ENCODE measurements at places on chromosomes 6 and 20. TPM values are rescaled to one million over a fixed set of nuclear protein-coding genes. Genes with fewer than 3 reads are reported as not detected.

- no peak for DNase-seq
Measured at GRCh38 chr20:53859684-53860083, 210.7 kb downstream of the BCAS1 start.

TTPAL gene
- total RNA-seq, result 28.7 TPM

DNA sequence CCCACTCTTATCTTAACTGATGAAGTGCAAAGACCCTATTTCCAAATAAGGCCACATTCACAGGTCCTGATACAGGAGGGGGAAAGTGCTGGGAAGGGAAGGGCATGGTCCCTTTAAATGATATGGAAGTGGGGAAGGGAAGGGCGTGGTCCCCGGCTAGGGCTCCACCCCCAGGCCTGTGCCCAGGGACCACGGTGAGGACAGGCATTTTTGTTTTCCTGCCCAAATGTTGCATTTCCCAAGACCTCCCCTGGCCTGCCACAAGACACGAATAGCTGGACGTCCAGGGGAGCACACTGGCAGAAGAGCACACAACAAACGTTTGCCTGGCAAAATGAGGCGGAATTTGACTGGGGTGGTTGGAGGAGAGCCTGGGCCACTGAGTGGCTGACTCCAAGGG is 16.1 kb upstream of the HFE start:
- no peak for DNase-seq

STAU1 gene
- 85.8 TPM for total RNA-seq

DNA sequence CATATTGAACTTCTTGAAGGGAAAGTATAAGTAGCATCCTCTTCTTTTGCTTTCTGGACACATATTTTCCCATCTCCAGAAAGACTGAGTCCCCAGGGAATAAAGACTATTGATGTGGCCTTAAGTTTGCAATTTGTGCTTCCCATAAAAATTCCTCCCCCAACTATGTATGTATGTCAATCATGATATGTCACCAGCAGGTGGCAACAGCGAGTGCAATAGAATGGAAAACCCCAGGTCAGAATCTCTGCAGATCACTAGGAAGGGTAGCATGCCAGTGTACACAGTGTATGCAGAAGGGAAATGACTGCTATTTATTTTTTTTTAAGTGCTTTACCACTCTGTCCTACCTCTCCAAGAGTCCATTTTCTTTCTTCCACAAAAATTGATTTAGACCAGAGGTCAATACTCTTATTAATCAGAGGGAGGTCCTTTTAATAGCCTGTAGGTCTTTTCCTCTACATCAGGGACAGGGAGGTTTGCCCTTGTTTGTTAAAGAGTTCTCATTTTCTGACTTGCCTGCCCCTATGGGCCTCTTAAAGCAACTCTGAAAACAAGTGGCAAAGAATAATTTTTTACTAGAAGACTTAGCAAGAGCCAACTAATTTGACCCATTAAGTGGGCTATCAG is 61.4 kb downstream of the BMP2 start:
- DNase-seq, result peak; percentile 15

WFDC2 gene
- not detected for total RNA-seq

DNA sequence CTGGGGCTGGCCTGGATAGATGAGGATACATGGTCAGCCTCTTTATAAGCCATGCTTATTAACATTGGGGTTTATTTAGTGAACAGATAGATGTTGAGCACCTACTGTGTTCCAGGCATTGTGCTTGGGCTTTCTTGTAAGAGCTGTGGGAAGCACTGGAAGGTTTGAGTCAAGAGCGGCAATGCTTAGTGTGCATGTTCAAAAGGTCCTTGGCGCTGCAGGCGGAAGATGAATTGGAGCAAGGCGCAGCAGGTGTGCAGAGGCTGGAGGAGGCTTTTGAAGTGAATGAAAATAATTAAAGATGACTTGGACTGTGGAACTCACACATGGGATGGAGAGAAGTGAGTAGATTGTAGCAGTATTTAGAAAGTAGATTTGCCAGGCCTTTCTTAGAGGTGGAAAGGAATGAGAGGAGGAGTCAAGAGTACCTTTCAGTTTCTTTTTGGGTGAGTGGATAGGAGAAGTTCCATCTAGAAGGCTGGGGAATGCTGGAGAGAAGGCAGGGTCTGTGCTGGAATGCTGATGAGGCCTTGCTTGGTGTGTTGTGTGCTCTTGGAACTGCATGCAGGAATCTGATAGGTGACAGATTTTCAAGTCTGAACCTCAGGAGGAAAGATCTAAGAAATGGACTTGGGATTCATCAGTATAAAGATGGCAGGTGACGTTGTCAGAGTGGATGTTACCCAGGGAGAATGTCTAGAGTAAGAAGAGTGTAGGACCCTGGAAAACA is 26.4 kb downstream of the SNX9 start:
- no peak for DNase-seq

- DNase-seq, result no peak
Measured at GRCh38 chr6:134689641-134690040, 260.3 kb downstream of the ALDH8A1 start.

GRCh38 chr20:62975251-62975760 is 22.8 kb downstream of the SLC17A9 start:
- DNase-seq, result no peak

THEMIS gene
- 0.18 TPM for total RNA-seq

OPRM1 gene
- total RNA-seq, result not detected

F13A1 gene
- total RNA-seq, result not detected

DNA sequence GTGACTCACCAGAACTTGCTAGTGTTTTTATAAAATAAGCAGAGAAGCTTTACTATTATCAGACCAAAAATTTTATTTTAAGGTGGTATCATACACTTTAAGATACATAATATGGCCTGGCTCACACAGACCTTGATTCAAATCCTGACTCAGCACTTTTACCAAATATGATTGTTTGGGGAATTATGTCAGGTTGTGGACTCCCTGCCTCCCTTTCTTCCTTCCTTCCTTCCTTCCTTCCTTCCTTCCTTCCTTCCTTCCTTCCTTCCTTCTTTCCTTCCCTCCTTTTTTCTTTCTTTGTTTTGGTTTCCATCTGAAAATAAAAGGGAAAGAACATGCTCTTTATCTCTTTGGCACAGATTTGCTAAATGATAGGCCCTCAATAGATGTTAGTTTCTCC is 186.0 kb upstream of the MMS22L start:
- DNase-seq, result no peak

GRCh38 chr6:100228437-100228833 is 234.4 kb upstream of the MCHR2 start:
- no peak for DNase-seq

- peak; percentile 91 for DNase-seq
Measured at GRCh38 chr6:156828280-156828703, 51.1 kb downstream of the ARID1B start.

GRCh38 chr6:113352029-113352801 is 504.9 kb upstream of the MARCKS start:
- peak; percentile 80 for DNase-seq

DNA sequence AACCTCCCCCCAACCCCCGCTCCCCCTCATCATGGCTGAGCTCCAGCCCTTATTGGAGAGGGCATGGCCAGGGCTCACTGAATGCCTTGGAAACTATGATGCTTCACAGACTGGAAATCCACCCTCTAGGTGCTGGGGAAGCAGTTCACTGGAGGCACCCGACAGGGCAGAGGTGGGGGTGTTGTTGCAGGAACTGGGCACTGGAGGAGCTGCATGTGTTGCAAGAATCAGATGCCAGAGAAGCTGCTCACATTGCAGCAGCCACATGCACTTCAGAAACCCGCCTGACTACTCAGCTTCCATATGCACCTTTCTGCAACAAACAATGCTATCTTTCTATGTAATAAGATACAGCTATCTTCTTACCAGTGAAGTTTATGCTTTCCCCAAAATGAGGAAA is 7.9 kb upstream of the TBPL1 start:
- DNase-seq, result peak; percentile 36

GRCh38 chr6:24903681-24904080 is 32.1 kb downstream of the RIPOR2 start:
- no peak for DNase-seq

ZNF831 gene
- not detected for total RNA-seq

DNA sequence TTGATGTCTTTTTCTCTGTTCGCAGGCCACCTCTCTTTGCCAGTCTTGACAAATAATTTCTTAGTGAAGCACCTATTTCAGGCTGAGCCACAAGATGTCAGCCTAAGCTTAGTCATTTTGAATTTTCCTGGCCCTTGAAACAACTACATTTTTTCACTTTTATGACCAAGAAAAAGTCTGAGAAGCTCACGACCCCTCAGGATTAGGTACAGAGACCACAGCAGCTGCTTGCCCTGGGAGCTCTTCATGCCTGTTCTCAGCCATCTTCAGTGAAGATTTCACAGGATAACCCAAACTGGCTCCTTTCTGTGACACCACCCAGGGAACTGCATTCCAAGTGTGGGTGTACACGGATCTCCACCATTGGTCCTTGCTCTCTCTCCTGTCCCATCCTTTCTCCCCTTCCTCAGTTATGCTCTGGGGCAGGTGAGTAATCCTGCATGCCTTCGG is 38.4 kb upstream of the SPTLC3 start:
- DNase-seq, result no peak

- no peak for DNase-seq
Measured at GRCh38 chr20:62322492-62323041, 19.8 kb downstream of the ADRM1 start.

SYCP2L gene
- total RNA-seq, result not detected

GRCh38 chr6:48136856-48137255 is 25.9 kb upstream of the PTCHD4 start:
- no peak for DNase-seq

NKX2-4 gene
- total RNA-seq, result not detected

DNA sequence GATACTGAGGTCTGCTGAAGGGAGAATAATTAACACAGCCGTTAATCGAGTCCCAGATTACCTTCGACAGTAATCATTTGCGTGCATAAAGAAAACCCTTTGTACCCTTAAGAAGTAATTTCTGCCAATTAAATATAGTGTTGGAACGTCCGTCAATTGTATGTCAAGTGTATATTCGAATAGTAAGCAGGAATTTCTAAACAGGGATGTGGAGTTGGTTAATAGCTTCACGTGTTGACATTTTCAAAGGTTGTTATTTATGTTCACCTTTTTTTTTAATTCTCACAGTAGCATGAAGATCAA is 798 bp upstream of the SNAP91 start:
- no peak for DNase-seq

DNA sequence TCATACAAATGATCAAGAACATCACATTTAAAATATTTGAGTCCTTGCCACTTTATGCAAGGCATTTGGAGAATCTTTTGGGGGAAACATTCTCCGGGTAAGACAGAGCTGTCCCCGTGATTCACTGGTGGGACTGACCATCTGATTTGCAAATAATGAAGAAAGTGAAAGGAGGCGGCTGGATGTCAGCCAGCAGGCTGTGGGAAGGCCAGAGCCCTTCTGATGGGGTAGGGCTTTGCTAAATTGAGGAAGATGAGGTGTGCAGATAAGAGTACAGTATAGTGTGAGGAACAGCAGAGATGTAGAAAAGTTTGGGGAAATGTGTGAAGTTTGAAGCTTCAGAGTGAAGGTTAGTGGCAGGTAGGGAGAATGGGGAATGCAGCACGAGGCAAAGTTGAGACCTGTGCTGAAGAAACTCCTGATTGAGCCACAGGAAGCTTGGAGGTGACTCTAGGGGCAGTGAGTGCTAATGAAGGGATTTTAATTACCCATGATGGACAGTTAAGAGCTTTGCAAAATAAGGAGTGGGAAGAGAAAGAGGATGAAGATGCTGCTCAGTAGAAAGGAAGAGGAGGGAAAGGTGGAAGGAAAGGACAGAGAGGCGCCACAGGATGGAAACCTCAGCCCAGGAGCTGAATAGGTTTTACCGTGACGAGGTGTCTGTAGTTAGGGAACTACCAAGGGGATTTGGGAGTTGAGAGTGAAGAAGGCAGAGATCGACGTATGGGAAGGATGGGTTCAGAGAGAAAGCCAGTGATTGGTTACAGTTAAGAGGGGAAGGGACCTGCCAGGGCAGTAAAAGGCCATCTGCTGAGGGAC is 68.7 kb downstream of the SNX9 start:
- no peak for DNase-seq

CTAGE9 gene
- not detected for total RNA-seq

- DNase-seq, result no peak
Measured at GRCh38 chr20:17652411-17652810, 29.6 kb downstream of the RRBP1 start.

DNA sequence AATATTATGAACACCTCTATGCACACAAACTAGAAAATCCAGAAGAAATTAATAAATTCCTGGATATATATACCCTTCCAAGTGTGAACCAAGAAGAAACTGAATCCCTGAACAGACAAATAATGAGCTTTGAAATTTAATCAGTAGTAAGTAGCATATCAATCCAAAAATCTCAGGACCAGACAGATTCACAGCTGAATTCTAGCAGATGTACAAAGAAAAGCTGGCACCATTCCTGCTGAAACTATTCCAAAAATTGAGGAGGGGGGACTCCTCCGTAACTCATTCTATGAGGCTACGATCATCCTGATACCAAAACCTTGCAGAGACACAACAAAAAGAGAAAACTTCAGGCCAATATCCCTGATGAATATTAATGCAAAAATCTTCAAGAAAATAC is 67.0 kb upstream of the PDE7B start:
- no peak for DNase-seq

PPDPF gene
- total RNA-seq, result 528 TPM

MRPS26 gene
- total RNA-seq, result 34.4 TPM

GRCh38 chr6:30626484-30627366 is at the start of gene ATAT1:
TSS of gene ATAT1 (plus strand) at chr6:30626874.
- DNase-seq, result peak; percentile 72

TUBB2B gene
- 1.1 TPM for total RNA-seq

- DNase-seq, result no peak
Measured at GRCh38 chr6:88890394-88890793, 73.0 kb downstream of the RNGTT start.

DNA sequence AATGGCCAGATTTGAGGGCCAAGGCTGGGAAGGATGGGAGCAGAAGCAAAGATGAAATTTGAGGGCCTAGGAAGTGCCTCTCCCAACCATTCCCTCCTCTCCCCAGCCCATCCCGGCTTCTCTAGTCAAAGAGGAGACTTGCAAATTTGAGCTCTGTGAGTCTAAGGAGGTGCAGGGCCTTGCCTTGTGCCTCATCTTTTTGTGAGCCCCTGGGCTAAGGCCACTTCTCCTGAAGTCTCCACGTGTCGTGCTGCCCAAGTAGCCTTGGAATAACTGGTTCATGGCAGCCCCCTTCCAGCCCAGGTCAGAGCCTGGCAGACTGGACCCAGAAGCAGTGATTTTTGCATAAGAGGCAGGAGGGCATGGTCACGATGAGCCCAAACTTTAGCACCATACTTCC is 6.7 kb downstream of the PTGIS start:
- no peak for DNase-seq

- no peak for DNase-seq
Measured at GRCh38 chr20:45456632-45457031, 12.9 kb upstream of the WFDC2 start.

DNA sequence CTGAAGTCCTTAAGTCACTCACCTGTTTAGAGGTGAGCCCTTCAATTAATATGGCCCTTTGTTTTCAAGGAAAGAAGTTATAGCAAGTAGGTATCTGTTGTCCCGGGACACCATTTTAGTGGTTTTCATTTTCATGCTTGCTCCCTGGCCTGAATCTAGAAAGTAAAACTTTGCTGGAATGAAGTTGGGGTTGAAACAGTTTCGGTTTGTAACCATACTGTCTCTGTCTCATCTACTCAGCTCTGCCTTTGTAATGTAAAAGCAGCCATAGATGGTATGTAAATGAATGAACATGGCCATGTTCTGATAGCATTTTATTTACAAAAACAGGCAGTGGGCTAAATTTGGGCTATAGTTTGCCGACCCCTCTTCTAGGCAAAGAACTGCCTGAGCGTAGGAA is 64.9 kb upstream of the GNRH2 start:
- no peak for DNase-seq

TRIM31 gene
- total RNA-seq, result not detected

All from HFFc6 (cell line).